NK-92 treated with Interleukin-12 subunit alpha and Interleukin-12 subunit beta, amount 100 ng/mL, for 24 hours (cell line): ENCODE measurements at places on chromosomes 11 and 22.

- DNase-seq = no peak
Observed at GRCh38 chr11:28598531-28598930, 490.3 kb downstream of the METTL15 start.

DNA sequence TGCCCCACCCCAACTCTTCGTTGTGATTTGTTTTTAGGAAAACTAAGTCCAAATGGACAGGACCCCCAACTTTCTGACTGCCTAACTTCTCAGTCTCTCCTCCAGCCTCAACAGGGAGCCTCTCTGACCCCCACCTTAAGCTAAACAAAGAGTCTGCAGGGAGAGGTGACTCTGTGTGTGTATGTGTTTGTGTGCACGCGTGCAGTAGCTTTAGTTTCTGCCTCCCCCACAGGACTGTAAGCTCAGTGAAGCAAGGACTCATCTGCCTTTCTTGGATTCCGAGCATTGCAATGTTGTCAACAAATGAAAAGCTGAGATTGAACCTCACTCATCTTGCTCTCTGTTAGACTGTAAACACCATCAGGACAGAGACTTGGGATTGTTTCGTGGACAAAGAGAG is 7.9 kb downstream of the SNAP29 start:
- no peak for DNase-seq

DNA sequence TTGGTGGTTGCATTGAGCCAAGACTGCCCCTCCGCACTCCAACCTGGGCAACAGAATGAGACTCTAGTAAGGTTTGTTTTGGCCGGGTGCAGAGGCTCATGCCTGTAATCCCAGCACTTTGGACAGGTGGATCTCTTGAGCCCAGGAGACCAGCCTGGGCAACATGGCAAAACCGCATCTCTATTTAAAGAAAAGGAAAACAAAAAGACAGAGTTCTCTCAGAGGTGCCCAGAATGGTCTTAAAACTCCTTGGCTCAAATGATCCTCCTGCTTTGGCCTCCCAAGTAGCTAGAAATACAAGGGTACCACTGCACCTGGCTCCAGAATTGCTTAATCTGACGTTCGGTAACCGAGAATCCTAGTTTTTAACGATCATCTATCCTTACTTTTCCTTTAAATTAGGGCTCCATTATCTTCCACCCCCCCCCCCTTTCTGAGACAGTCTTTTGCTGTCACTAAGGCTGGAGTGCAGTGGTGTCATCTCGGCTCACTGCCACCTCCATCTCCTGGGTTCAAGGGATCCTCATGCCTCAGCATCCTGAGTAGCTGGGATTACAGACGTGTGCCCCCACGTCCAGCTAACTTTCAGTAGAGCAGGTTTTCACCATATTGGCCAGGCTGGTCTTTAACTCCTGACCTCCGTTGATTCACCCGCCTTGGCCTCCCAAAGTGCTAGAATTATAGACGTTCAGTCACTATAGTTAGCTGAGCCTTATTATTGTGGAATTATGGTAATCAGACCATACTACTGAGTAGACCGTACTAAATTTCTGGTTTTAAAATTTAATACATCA is 1.7 kb downstream of the RPS25 start:
- no peak for DNase-seq

DNA sequence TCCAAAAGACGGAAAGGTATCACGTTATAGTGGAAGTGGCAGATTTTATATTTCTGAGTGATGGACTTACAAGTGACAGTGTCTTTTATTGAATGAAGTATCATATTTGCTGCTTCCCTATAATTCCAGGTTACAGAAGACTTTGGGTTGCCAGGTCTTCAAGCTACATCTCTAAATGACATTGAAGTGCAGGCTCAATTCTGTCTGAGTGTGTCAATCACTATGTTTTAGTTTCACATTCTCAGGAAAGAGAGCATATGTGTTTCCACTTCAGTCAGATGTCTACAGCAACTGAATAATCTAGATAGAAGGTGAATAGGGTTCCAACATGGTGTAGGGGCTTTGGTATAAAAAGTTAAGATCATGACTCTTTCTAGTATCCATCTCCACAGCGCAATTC is 492.7 kb upstream of the API5 start:
- DNase-seq = no peak

- no peak for DNase-seq
Observed at GRCh38 chr11:122197066-122197987, 81.3 kb upstream of the BLID start.

DNA sequence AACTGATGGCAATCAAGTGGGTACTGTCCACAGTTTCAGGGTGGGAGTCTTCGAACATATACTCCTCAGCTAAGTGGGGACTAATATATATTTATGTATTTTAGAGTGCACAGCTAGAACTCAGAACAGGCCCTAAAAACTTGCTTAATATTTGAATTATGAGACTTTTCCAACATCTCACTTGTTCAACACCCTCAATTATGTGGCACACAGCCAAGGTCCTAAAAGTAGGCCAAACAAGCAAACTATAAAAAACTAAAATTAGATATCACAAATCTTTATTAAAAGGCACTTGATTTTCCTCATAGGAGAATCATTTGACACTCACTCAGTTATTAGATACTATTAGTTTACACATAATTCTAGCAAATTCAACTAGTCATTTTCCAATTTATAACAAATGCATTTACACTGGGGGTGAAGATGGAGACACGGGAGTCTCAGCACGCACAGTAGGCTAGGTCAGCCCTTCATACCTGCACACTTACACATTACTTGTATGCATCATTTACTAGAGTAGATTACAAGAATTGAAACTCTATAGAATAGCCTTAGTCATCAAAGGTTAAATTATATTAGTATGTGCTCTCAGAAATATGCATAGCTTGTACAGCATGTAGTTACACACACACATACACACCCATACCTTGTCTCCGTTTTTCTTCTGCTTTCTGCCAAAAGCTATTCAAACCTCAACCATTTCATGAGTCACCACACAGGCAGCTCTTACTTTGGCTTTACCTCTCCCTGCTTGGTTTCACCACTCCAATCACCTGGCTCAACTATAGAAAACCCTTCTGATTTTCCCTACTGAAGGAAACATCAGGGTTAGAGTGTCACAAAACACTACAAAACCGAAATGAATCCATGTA is 171.5 kb downstream of the SBF2 start:
- no peak for DNase-seq

- DNase-seq = no peak
Observed at GRCh38 chr11:105862736-105863367, 159.2 kb downstream of the MSANTD4 start.

GRCh38 chr11:131471976-131472375 is 101.6 kb downstream of the NTM start:
- DNase-seq = no peak

DNA sequence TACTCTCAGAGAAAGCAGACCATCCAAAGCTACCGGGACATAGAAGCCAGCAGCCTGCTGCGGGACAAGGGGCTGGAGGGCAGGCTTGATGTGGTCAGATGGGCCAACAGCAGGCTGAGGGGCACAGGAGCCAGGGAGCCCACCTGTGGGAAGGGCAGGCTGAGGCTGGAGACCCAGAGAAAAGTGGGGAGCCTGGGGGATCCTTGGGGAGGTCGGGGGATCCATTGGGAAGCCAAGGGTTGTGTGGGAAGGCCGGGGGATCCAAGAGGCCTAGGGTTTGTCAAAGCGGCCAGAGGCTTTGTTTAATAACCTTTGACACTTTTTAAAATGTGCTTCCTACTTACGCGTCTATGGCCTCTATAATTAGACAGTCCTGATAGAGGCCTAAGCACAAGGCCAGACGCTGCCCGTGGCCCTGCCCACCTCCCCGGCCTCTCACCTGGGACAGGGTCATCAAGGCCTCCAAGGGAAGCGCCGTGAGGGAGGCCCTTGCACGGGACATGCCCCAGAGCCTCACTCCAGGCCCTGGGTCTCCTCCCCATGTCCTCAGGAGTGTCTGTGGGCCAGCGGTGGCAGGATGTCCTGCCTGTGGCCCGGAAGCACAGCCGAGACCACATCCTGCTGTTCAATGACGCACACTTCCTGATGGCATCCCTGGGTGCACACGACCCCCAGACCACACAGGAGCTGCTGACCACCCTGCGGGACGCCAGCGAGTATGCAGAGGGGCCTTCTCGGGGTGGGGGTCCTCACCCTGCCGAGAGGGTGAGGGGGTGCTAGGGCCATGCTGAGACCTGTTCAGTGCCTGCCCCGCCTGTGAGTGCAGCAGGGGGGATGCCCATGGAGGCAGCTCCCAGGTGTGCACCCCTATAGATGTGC is 8.6 kb upstream of the GTSE1 start:
- DNase-seq = peak; percentile 72
